ENCODE measurements at places on chromosomes 11 and 22.
A peak's percentile ranks its signal among the peaks of the same experiment; 100 is the strongest.

- no peak for DNase-seq
Observed at GRCh38 chr11:106463154-106463553, 385.7 kb downstream of the AASDHPPT start.

- no peak for DNase-seq
Observed at GRCh38 chr11:133825156-133825555, 20.2 kb downstream of the SPATA19 start.

GRCh38 chr11:64196626-64197025 is 9.9 kb upstream of the FERMT3 start:
- no peak for DNase-seq

DNA sequence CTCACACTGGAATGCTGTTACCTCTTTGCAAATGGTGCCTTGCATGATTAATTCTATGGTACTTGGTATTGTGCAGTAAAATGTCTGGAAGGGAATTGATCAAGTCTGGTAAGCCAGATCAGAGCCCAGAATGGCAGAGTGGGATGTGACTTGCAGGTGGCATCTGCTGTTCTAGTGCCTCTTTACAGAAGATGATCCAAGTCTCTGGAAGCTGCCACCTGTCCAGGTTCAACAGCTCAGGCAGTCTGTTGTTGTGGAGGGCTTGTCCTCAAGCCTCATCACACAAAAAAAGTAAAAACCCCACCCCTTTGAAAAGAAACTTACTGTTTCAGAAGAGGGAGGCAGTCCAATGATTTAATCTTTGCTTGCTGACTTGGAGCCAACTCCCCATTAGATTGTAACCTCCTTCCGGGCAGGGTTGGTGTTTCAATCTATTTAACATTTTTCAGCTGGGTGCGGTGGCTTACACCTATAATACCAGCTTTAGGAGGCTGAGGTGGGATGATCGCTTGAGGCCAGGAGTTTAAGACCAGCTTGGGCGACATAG is 17.1 kb downstream of the ZNRF3 start:
- DNase-seq: no peak

- no peak for DNase-seq
Observed at GRCh38 chr11:130034236-130034635, 31.6 kb upstream of the PRDM10 start.

DNA sequence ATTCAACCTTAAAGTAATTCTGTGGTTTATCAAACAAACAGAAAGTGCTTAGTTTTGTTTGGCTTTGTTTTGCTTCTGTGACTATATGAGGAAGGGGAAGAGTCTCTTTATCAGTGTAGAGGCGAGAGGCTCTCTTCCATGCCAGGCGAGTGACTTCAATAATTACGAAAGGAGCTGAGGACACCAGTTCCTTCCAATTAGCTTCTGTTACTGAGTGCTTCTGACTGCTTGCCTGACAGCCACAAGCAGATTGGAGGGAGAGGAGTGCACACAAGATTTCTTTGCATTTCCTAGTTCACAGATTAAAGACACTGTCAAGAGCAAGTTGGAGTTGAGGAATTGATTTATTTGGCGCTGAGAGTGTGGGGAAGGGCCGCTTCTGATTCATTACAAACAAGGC is 1484.5 kb upstream of the TENM4 start:
- no peak for DNase-seq

DNA sequence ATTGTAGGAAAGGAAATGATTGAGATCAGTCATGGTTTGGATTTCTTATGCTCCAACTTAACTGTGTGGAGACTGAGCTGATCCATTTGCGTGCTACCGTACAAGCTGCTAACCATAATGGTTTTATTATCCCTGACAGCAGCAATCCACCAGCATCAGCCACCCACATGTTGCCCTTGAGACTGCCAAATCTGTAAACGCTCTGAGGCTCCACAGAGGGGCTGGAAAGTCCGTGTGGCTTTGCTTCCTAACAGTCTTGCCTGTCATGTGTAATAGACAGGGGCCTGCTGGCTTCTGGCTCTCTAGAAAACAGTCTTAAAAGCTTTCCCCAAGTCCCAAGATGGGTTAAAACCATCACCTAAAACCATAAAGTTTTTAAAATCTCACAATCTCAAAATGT is 30.1 kb downstream of the ATG16L2 start:
- DNase-seq: no peak

DNA sequence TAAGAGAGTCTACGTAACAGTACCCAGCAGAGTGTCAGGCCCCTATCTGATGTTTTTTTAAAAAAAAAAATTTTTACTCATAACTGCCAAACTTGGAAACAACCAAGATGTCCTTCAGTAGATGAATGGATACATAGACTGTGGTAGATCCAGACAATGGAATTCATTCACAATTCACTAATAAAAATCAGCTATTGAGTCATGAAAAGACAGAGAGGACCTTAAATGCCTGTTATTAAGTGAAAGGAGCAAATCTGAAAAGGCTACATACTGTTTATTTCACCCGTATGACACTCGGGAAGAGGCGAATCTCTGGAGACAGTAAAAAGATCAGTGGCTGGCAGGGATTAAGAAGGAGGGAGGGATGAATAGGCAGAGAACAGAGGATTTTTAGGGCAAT is 541.4 kb upstream of the TENM4 start:
- no peak for DNase-seq

DNA sequence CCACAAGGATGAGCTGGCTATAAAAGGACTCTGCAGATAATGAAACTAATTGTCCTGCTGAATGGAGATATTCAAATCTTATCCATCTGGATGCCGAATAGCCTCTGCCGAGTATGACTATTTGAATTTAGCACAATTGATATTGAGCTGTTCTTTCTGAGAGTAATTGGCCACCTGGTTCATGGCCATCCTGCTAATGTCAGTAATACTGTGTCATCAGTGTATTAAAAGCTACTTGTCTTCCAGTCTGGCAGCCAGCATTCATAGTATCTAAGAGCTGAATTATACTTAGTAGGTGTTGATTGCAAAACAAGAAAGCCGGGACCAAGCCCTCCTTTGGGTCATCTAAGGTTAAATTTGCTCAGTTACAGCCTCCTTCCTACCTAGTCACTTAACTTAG is 310.7 kb upstream of the NCAM1 start:
- DNase-seq: no peak

GRCh38 chr11:68743539-68743938 is 7.8 kb downstream of the TESMIN start:
- DNase-seq: no peak

- peak; percentile 62 for DNase-seq
Observed at GRCh38 chr22:46335201-46336118, at the start of gene TRMU. Gene TRMU, plus strand, starts transcription at chr22:46335714. Its CDS starts 51 bp downstream, at chr22:46335765.

- DNase-seq: no peak
Observed at GRCh38 chr11:34792814-34793258, 123.3 kb downstream of the APIP start.

- DNase-seq: no peak
Observed at GRCh38 chr22:45650721-45651120, 20.9 kb upstream of the ATXN10 start.

Measured in stimulated activated CD8-positive, alpha-beta memory T cell treated with anti-CD3 and anti-CD28 coated beads, Interleukin-15, amount 100 ng/mL, for 4 hours (primary cell).